ENCODE measurements at places on chromosomes 1 and 21.

GRCh38 chr1:45994423-45994822 is 138.0 kb downstream of the PIK3R3 start:
- no peak for DNase-seq

GRCh38 chr1:153355445-153356071 is 2.1 kb upstream of the S100A9 start:
- peak; percentile 76 for DNase-seq

GRCh38 chr1:56032096-56032676 is 547.2 kb downstream of the PLPP3 start:
- no peak for DNase-seq

- DNase-seq, result no peak
These were observed 18.9 kb downstream of the TNNT2 start for GRCh38 chr1:201358596-201358995.

GRCh38 chr1:1806890-1807289 is 28.6 kb upstream of the NADK start:
- no peak for DNase-seq

GRCh38 chr1:52551507-52552235 is 1.2 kb downstream of the TUT4 start:
- DNase-seq, result no peak

GRCh38 chr1:38095454-38095931 is 48.9 kb upstream of the POU3F1 start:
- DNase-seq, result no peak

DNA sequence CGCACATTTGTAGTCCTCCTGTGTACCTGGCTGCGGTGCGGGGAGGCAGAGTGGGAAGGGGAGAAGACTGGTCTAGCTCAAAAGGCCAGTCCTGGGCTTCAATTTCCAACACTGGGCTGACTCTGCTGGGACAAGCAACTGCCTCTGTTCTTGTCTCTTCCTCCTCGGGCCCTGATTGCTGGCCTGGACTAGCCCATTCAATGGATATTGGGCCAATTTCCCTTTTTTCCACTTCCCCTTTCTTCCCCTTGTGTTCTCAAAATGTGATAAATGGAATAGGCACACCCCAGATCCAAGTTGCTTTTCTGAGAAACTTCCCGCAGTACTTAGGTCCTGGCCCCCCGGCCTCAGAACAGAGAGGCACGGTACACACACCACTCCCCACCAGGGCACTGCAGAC is 48.2 kb downstream of the SPSB1 start:
- no peak for DNase-seq

DNA sequence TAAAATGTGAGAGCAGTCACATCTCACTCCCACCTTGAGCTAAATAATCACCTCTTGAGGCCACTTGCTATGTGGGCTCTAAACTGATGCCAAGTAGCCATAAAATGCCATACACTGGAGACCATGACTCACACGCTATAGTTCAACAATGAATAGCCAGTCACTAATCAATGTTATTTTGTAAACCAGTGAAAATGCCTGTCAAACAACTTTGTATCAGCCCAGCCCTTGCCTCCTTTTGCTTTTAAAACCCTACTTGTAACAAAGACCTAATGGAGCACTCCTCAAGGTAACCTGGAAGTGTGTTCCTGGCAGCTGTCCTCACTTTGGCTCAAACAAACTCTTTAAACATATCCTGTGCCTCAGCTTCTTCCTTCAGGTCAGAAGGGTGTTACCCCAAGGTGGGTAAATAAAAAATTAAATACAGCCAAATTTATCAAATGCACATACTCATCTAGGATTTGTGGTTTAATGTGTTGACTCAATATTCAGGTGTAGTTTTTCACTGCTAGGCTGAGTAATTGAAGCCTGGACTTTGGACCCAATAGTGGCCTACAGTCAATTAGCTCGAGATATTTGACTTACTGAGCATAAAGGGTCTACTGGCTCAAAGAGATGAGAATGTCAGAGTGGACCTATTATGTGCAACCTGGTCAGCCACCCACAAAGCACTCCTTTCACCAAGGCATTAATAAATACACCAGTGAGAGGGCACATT is 154.3 kb downstream of the COQ8A start:
- DNase-seq, result no peak

- DNase-seq, result peak; percentile 30
These were observed 181.2 kb downstream of the TGFBR3 start for GRCh38 chr1:91704746-91705145.

- DNase-seq, result no peak
These were observed 48.2 kb downstream of the IL12RB2 start for GRCh38 chr1:67355745-67356424.

GRCh38 chr1:184385865-184386311 is 941 bp upstream of the C1orf21 start:
- no peak for DNase-seq

GRCh38 chr21:15730484-15731242 is 881 bp downstream of the USP25 start:
- no peak for DNase-seq

DNA sequence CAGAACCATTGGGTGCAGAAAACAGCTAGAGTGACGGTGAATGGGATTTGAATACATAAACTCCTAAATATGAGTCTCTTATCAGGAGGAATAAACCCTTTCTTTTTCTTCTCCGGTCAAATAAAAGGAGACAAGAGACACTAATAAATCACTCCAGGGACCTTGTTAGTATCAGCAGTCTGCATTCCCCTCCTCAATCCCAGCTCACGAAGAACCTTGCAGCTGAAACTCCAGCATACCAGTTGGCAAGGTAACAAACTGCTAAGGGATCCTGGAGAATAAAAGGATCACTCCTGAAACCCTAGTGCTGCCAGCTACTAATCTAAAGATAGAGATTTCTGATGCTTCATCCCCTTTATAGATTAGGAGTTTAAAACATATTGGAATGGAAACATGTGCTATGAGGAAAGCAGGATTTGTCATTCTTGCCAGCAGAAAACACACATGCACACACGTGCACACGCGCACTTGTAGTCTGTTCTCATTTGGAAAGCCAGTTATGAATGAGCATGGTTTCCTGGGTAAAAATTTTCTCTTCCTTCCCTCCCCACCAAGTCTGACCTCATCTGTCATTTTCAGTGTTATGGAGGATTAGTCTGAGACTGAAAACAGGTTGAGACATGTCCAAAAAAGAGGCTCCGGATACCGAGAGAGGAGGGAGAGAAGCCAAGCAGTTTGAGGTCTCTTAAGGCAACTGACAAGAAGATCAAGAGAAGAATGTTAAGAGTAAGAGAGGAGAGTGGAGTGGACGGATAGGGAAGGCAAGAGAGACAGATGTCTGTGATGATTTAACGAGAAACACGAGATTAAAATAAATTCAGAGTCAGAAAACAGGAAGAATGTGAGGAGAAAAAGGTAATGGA is 10.9 kb downstream of the IER5 start:
- no peak for DNase-seq

- no peak for DNase-seq
These were observed 106.2 kb downstream of the MACF1 start for GRCh38 chr1:39310691-39311090.

GRCh38 chr1:231091831-231092301 is 51.8 kb upstream of the FAM89A start:
- DNase-seq, result peak; percentile 26

DNA sequence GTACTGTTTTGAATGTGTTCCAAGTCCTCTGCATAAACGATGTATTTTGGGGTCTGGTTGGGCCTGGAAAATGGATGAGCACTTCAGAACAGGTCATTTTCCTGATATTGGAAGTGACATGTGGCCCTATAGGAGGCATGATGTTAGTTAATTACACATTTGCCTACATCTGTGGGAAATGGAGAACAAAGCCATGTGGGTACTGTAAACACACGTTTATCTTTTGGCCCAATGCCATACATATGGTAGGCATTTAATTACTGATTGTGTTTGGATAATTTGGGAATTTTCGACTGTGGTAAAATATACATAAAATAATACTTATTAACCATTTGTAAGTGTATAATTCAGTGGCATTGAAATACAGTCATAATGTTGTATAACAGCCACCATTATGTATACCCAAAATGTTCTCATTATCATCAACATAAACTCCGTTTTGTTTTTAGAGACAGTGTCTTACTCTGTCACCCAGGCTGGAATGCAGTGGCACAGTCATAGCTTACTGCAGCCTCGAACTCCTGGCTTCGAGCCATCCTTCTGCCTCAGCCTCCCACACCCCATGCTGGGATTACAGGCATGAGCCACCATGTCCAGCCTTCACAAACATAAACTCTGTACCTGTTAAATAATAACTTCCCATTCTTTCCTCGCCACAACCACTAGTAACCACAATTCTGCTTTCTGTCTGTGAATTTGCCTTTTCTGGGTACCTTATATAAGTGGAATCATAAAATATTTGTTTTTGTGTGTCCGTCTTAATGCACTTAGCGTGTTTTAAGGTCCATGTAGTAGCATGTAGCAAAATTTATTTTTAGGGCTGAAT is 11.9 kb upstream of the RNPEP start:
- no peak for DNase-seq

DNA sequence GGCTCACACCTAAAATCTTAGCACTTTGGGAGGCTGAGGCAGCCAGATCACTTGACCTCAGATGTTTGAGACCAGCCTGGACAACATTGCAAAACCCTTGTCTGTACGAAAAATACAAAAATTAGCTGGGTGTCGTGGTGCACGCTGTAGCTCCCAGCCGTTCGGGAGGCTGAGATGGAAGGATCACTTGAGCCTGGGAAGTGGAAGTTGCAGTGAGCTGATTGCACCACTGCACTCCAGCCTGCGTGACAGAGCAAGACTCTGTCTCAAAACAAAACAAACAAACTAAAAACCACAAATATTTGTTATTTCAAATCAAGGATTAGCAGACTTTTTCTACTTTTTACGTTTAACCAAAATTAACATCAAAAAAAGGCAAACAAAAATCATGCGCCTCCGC is 31.3 kb downstream of the INKA2 start:
- no peak for DNase-seq

DNA sequence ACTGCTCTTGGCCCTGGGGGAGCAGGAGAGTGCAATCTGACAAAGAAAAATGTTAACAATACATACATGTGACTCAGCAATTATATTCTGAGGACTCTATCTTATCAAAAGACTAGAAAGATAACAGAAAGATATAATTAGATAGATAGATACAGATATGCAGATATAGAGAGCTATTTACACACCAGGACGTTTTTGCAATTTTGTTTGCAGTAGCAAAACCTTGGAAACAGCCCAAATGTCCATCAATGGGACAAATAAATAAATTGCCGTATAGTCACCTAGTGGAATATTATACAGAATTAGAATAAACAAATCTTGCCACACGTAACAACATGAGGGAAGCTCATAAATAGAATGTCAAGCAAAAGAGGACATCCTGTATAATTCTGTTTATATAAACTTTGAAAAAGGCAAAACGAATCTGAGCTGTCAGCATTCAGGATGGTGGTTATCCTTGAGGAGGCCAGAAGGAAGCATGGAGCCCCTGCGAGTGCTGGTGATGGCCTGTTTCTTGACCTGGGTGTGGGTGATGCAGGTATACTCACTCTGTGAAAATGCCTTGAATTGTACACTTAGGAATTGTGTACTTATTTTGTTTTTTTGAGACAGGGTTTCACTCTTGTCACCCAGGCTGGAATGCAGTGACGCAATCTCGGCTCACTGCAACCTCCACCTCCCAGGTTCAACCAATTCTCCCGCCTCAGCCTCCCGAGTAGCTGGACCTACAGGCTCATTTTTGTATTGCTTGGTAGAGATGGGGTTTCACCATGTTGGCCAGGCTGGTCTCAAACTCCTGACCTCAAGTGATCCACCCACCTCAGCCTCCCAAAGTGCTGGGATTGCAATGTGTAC is 12.8 kb upstream of the TRIM63 start:
- no peak for DNase-seq

DNA sequence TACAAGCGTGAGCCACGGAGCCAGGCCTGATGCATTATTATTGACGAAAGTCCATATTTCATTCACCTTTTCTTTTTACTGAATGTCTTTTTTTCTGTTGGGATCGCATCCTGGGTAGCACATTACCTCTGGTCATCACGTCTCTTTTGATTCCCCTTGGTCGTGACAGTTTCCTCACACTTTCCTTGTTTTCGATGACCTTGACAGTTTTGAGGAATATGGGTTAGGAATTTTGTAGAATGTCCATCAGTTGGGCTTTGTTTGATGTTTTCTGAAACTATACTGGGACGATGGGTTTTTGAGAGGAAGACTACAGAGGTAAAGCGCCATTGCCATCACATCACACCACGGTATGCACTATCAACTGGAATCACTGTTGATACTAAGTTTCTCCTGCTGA is 26.6 kb upstream of the GALNT2 start:
- DNase-seq, result no peak

DNA sequence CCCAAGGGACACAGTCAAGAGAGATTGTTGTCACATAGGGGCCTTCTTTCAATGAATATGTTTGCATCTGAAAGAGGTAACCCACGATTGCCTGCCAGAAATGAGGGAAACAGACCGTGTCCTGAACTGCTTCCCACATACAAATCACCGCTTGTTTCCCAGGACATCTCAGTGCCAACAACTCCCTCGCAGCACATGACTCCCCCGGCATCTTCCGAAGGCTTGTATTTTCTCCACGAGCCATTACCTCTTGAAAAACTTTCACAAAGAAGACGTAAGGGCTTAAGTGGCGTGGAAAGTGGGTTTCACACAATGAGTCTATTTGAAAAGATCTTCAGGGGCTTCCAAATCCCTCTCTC is 31.6 kb upstream of the PDE9A start:
- no peak for DNase-seq

- no peak for DNase-seq
These were observed 5.4 kb downstream of the HECTD3 start for GRCh38 chr1:45005761-45006160.

DNA sequence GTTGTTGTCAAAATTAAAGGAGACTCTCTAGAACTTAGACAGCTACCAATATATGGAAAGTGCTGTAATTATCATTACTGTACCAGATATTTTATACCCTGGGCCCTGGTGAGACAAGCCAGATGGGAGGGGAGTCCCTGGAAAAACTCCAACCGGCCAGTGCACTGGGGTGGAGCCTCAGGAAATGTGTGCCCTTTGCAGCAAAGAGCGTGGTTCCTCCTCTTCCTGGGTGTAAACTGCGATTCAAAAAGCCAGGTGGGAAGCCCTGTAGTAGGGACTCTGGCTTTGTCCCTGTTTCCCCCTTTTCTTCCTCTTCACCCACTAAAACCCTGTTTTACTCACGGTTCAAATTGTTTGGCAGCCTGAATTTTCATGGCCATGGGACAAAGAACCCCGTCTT is 812.3 kb downstream of the PLA2G4A start:
- no peak for DNase-seq

Data from adrenal gland (tissue), 19 donors.